ENCODE measurements at places on chromosomes 5 and 9.

DNA sequence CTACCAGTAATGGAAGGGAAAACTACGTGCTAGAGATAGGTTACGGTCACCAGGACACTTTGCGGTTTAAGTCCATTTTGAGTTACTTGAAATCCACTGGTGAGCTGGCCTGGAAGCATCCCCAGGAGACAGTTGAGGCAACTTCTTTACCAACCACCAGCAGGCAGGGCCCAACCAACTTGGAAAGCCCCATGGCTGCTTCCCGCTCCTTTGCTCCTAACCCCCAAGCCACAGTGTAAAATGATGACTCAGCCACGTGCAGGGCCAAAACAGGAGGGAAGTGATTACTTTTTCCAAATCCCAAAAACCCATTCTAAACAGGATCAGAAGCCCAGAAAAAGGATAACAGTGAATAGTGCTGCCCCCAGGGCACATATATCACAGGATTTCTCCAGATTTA, 87.4 kb downstream of the PAX5 start:
- DNase-seq = no peak

DNA sequence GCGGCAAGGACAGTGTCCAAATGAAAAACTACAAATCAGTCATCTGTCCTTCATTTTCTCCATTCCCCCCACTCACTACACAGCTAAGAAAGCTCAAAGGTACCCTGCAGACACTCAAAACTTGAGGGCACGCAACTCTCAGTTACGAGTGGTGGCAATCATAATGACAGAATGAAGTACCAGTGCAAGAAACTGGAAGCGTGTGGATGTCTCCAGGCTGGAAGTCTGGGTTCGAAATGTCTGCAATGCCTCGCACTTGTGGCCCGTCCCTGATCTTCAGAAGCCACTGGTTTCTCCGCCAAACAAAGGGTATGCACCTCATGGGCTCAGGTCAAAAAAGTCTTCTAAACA, 597 bp upstream of the CENPH start:
- DNase-seq = no peak

DNA sequence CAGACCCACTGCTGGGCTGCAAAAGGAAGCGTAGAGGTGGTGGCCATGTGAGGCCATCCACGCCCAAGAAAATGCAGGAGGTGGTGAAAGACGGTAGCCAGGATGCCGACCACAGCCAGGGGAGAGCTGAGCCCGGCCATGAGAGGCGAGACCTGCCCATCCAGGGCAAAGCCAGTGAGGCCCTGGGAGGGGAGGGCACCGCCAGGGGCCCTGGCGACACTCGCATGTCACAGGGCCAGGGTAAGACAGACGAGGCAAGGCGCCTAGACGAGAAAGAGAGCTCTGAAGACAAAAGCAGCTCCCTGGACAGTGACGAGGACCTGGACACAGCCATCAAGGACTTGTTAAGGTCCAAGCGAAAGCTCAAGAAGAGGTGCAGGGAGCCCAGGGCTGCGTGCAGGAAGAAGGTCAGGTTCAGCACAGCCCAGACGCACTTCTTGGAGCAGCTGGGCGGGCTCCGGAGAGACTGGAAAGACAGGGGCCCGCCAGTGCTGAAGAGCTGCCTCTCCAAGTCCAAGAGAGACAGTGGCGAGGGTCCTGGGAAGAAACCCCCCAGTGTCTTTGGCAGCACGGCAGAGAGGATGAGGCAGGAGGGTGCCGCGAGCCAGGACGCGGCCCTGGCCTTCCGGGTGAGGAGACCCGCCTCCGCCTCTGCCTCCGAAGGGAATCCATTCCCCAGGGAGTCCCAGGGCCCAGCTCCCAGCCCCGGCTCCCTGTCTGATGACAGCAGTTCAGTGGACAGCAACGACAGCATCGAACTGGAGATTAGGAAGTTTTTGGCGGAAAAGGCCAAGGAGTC, 6.9 kb downstream of the PPP1R26 start:
- no peak for DNase-seq

- DNase-seq = no peak
These were observed 106.1 kb downstream of the UBAP2 start for GRCh38 chr9:33942471-33943083.

GRCh38 chr5:61307611-61308010, 24.4 kb upstream of the ZSWIM6 start:
- no peak for DNase-seq

DNA sequence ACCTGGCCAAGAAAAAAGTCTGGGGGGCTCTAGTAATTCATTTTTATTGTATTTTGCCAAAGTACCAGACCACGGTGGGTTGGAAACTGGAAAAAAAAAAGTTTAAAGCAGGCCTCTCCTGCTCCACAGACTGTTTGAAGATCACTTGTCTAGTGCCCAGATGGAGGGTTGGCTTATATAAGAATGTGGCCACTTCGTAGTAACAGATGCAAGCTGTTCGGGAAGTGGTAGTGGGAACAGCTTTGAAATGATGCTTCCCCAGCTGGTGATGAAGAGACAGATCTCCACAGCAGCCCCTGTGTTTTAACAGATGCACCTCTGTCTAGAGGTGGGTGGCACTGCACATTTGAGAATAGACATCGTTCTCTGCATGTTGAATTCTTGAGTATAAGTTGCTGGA, 54.3 kb upstream of the DMRT3 start:
- DNase-seq = no peak
